ENCODE measurements at places on chromosomes 16 and 17.
A peak's percentile ranks its signal among the peaks of the same experiment; 100 is the strongest.

DNA sequence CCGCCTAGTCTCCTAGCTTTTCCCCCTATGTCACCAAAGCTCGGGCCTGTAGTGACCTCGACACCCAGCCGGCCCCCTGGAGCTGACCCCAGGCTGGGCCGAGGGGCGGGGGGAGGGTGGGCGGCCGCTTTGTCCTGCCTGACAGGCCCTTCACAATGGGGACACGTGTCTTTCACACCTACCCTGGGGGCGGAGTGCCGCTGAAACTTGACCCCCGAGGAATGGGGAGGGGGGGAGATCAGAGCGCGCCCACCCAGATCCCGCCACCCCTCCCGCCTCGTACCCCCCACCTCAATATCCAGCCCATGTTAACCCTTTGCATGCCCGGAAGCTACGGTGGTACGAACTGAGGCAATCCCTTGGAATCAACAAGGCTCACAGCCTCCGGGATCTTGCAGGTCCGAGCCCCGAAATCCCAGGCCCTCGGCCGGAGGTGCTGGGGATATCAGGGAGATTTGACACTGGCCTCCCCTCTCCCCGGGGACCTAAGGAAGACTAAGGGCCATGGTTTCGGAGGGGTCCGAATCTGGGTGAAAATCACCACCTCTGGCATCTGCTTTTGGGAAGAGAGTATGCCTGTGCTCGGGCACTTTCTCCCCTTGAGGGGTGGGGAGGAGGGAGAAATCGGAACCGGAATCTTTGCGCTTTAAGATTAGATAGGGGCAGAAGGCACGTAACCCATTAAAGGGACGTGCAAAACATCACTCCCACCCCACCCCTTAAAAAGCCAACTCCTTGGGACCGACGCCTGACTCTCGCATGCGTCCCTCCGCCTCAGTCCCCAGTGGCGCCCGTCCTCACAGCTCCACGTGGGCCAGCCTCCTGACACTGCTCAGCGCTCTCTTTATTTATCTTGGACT lies 2.6 kb downstream of the NOG start:
- DNase-seq, result peak; percentile 72

DNA sequence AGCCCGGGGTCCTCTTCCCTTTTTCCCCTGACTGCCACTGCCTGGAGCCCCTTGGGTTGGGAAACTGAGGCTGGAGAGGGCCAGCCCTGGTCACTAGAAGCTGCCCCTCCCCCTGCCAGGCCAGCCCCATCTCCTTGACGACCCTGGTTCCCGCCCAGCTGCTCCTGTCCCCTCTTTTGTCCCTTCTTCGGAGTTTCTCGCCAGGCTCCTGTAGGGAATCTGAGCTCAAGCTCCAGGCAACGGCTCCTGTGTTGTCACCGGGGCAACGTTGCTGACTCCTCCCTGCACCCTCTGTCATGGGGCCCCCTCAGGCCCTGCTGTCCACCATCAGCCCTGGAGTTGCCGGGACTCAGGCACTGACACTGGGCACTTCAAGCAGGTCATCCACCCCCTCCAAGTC lies 5.7 kb downstream of the LLGL1 start:
- DNase-seq, result no peak

DNA sequence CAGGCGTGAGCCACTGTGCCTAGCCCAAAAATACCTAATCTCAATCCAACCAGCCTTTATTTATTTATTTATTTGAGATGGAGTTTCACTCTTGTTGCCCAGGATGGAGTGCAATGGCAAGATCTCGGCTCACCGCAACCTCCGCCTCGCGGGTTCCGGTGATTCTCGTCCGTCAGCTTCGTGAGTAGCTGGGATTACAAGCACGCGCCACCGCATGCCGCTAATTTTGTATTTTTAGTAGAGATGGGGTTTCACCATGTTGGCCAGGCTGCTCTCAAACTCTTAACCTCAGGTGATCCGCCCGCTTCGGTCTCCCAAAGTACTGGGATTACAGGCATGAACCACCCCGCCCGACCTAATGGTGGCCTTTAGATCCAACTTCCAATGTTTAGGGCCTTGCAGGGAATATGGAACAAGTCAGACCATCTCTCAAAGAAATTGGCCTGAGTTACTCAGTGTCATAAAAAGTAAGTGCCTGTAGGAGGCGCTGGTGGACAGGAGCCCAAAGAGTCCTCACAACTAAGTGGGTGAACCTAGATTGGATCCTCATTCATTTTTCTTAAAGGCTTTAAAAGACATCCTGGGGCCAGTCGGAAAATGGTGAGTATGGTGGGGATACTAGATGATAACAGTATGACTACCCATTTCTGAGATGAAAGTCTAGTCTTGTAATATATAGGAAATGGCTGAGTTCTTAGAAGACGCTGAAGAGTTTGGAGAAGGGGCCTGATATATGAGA lies 4.6 kb downstream of the ZSCAN10 start:
- DNase-seq, result peak; percentile 39

DNA sequence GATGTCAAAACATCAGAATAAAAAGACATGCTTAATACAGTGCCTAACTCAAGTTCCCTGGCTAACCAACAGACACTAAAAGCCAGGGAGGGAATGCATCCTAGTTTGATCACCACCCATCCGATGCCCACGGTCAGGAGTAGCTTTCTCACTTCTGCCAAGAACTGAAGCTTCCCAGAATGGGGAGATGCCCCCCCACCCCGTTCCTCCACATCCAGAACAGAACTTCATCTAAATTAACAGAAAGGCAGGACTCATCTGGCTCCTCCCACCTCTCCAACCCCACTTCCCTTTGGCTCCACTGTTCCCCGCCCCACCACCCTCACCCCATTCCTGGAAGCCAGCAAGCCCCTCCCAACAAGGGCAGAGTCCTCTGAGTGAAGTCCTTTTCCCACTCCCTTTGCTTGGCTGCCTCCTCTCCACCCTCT lies 33.7 kb downstream of the GDE1 start:
- DNase-seq, result no peak

GRCh38 chr16:84940670-84941551 lies 70.4 kb downstream of the ZDHHC7 start:
- DNase-seq, result peak; percentile 46

GRCh38 chr16:84421081-84421937 lies 53.0 kb downstream of the ATP2C2 start:
- DNase-seq, result no peak

DNA sequence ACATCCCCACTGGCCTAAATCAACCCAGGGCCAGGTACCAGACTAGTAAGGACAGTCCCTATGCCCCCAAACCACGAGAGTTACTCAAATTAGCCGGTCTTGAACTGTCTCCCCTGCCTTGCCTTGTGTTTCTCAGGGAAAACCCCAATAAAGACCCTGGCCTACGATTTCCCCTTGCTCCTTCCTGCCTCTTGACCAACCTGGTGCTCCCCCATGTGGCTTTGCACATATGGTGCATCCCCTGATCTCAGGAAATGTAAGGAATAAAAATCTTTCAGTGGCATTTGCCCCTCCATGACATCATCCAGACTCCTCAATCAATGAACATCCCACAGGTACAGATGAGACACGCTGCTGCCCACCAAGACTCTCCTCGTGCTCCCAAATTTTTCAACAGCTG lies 87.9 kb downstream of the ZNF18 start:
- no peak for DNase-seq

DNA sequence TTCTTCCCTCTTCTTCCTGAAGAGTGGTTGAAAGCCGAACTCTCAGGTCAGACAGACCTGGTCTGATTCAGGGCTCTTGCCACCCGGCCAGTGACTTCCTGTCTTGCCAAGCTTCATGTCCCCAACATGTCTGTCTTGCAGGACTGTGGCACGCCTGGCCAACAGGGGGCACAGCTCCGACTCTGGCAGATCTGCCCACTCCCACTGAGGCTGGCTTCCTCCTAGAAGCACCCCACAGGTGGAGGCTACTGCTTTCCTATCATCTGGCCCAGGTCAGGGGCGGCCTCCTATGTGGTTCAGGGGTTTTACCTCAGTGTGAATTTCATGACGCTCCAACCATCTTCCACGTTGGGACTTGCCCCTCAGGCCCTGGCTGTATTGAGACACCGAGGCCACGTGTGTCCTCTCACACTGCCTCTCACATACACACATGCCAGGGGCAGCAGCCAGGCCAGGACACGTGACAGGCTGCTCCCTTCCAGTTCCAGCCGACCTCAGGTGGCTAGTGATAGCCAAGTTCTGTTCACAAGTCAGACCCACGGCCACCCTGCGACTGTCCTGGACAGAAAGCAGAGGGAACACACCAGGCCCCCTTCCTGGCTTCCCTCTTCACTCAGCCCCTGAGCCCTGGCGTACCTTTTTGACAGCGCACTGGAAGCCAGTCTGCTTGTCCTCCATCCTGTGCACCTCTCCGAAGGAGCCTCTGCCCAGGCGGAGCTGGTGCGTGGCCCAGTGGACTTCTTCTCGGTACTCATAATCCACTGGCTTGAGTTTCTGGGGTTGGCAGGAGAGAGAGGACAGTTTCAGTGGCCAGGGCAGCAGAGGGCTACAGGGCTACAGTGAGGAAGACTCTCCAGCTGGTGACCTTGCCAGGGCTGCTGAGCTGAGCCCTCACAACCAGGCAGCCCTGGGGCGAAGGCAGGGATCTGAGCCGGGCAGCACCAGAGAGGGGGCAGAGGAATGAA lies 22.6 kb upstream of the SPATA32 start:
- no peak for DNase-seq

DNA sequence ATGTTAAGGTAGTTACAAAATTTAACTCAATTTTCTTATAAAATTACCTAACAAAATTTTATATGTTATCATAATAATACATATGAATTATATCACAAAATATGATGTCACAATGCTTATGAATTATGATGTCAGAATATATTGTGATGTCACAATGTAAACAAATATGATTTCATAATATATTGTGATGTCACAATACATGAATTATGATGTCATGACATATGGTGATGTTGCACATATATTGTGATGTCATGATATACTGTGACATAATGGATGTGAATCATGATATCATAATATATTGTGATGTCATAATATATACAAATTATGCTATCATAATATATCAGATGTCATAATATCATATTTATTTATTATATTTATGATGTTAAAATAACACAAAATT lies 1879.9 kb downstream of the TP53TG3F start:
- DNase-seq, result no peak

DNA sequence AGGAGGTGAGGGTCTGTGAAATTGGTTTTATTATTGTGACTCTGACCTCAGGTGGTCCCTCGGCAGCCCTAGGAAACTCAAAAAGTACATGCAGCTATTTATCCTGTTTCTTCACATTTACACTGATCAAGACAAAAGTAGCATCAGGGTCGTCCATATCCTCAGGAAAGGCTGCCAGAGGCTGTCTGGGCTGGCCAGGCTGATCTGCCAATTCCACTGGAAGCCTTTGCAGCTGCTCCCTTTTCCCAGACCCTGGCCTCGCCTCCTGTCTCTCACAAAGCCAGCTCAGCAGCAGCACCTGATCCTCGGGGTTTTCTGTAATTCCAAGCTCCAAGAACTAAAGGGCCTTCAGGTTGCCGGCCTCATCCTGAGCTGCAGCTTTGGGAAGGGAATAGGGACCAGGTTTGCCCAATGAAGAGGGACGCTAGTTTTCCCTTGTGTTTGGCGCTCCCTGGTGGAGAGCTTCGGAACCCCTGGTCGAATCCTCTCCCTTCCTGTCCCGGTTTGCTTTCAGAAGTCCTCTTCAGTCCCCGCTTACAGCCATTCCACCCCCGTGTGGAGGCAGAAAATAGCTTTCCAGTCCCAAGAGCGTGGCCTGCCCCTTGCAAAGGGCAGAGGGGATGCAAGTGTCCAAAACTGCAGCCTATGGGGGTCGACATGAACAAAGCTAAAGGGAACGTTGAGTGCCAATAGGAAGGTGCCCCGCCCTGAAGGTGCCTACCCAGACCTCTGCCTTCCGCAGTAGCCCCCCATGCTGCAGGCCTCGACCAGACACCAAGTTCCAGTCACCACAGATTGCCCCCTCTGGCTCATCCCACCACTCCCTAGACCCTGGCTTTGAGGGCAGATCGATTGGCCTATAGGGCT lies 13.4 kb downstream of the MFSD6L start:
- DNase-seq, result peak; percentile 68

- DNase-seq, result no peak
Measured at GRCh38 chr16:700684-701584, 4.7 kb downstream of the FBXL16 start.

DNA sequence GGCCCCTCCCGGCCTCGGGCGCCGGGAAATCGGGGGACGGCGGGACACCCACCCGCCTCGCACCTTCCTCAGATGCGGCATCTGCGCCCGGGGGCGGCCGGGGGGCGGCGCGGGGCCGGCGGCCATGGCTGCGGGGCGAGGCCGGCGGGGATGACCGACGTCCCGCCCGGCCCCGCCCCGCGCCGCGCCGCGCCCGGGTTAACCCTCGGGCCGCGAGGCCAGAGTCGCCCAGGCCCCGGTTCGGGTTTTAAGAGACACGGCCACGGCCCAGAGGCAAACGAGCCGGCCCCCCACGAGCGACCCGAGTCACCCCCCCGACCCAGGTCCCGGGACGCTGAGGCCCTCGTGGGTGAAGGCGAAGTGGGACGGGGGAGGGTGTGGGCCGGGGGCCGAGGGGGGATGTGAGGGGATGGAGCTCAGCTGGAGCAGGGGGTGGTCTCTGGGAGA lies at the start of gene RGS11:
RGS11 (minus strand) TSS at position 159 of the 447 bp plus-strand sequence; CDS start at position 126, 33 bp downstream.
- no peak for DNase-seq

DNA sequence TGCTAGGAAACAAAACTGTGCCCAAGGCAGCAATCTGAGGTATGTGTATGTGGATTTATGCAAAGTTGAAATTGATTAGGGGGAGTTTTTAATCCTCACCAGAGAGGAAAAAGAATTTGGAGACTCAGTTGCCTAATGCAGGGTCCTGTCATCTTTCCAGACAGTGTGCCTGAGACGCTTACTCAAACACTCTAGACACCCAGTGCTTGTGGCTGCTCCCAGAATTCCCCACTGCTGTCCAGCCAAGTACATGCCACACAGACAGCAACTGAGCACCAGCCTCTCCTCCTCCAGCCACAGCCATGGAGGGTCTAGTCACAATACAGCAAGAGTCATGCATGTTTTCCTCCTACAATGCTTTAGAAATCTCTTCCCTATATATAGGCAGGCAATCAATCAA lies 118.1 kb downstream of the HIC1 start:
- DNase-seq, result peak; percentile 53

- no peak for DNase-seq
Measured at GRCh38 chr17:82895087-82895486, 55.3 kb upstream of the ZNF750 start.

GRCh38 chr17:70558821-70559220 lies 389.5 kb downstream of the KCNJ2 start:
- peak; percentile 20 for DNase-seq

GRCh38 chr16:87062569-87063442 lies 254.4 kb downstream of the C16orf95 start:
- peak; percentile 66 for DNase-seq

DNA sequence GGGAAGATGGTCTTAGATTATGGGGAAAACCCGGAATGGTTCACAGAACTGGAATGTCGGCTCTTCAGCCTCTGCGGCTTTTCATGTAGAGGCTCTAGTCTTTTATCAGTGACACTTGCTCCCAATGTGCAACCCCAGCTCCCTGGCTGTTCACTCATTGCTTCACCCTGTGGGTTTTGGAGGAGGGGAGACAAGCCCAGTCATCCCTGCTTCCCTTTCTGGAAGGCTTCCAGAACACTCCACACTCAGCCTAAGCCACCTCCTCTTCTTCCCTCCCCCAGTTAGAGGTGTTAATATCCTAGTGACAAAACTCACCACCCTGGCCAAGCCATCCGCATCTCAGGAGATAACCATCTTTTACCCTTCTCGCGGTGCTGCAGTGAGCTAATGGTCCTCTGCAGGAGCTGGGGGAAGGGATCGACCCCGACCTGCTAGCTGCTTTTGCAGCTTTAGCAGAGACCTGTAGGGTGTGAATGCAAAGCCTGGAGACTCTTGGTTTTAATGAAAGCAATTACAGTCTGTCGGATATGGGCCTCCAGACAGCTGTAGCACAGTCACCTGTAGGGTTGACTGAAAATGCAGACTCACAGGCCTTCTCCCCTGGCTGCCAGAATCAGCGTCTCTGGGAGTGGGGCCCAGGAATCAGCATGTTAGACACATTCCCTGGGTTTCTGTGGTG lies 24.3 kb upstream of the LASP1NB start:
- peak; percentile 99 for DNase-seq
